ENCODE measurements at places on chromosomes 5 and 9.

GRCh38 chr5:8239646-8240045 lies 370.7 kb downstream of the MTRR start:
- no peak for DNase-seq
- H3K27me3 ChIP-seq: no peaks in the 10 kb centered on the region
- no peaks in the 10 kb centered on the region for H3K36me3 ChIP-seq
- no peak overlapping the region for H3K4me3 ChIP-seq
- H3K4me1 ChIP-seq: no peaks in the 10 kb centered on the region

DNA sequence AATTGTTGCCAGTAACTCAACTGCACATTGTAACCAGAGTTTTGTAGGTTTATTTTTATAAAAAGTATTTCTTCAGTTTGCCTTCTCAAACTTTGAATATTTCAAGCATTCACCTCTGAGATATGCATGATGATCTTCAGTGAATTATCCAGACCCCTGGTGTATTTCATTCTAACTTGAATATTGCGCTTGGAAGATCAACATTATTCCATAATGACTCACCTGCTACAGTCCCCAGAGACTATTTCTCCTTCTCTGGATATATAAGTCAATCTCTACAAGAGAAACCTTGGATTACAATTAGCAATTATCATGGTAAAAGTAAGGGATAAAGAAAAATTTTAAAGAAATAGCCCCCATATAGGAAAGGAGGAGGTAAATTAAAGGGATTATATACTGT lies 1041.0 kb downstream of the TLE1 start:
- H3K27me3 ChIP-seq: no peaks in the 10 kb centered on the region
- no peak for DNase-seq
- no peaks in the 10 kb centered on the region for H3K36me3 ChIP-seq
- H3K4me1 ChIP-seq: peaks cover 11% of the 10 kb centered on the region
- H3K27ac ChIP-seq: no peak overlapping the region

DNA sequence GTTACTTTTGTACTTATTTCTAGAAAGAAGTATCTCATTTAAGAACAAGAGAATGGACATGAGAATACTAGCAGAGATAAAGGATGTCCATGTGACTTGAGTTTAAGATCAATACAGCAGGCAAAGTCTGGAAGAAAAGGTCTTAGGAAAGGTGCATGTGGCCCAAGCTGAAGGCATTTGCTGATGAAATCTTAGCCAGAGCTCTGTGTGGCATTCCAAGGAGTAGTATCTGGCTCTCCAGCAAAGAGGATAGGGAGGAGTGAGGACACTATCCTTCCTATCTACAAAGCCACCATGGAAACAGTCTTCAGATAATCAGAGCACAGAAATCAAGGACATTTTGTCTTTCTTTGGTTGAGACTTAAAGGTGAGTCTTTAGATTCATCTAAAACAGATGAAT lies 244.1 kb upstream of the RGMB start:
- H3K36me3 ChIP-seq: no peaks in the 10 kb centered on the region
- no peak overlapping the region for H3K4me3 ChIP-seq

DNA sequence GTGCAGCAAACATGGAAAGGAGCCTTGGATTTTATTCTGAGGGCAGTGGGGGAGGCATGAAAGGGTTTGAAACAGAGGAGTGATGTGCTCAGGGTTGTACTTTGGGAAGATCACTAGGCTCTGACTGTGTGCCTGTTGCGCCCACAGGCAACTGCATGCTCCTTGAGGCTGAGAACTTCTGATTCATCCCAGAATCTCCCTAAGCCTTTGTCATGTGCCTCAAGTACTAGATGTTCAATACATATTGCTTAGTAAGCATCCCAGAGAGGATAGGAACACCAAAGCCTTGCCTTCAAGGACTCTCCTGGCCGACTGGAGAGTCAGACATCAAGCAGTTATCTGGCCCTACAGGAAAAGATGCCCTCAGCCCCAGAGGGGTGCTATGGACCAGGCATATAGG lies 54.1 kb downstream of the ARHGEF37 start:
- H3K4me3 ChIP-seq: no peak overlapping the region
- H3K36me3 ChIP-seq: no peaks in the 10 kb centered on the region
- no peaks in the 10 kb centered on the region for H3K27me3 ChIP-seq
- H3K4me1 ChIP-seq: no peaks in the 10 kb centered on the region

- no peaks in the 10 kb centered on the region for H3K36me3 ChIP-seq
- no peak for DNase-seq
- H3K27me3 ChIP-seq: no peaks in the 10 kb centered on the region
- H3K4me3 ChIP-seq: no peak overlapping the region
- no peaks in the 10 kb centered on the region for H3K4me1 ChIP-seq
Observed at GRCh38 chr5:106267256-106267655, 1403.5 kb downstream of the EFNA5 start.

DNA sequence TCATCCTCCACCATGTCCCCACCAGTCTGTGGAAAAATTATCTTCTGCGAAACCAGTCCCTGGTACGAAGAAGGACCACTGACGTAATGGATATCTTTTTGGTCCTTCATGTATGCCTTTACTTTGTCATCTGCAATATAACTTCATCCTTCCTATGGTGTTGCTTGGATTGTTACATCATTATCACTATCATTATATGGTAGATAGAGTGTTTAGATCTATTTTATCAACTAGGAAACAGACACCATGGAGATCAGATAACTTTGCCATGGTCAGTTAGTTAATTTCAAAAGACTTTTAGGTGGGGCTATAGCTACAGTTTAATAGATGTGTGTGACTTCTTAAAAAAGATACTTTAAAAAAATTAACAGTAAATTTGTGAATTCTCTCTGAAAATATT lies 23.8 kb upstream of the CAMLG start:
- H3K4me1 ChIP-seq: no peaks in the 10 kb centered on the region
- no peak overlapping the region for H3K4me3 ChIP-seq
- no peak for DNase-seq
- no peaks in the 10 kb centered on the region for H3K27me3 ChIP-seq
- H3K36me3 ChIP-seq: peaks cover 5% of the 10 kb centered on the region

DNA sequence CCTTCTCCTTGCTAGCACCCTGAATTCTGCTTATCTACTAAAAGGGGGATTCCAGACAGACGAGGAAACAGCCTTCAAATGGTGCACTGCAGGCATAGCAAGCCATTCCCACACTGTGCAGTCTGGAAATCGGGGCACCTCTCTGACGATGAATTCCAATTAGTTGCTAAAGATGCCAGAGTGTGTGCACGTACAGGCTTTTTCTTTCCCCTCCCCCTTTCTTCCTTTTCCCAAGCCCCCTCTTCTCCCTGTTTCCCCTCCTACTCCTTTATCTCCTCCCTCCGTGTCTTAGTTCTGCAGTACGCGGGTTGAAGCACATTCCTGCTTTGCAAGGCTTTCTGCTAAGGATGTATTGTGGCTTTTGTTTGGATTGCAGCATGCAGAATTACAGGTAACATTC lies at the start of gene GPR21:
TSS of gene GPR21 (plus strand) at position 316 of the 400 bp plus-strand sequence. CDS start 900 bp downstream, outside the sequence.
- peaks cover 1% of the 10 kb centered on the region for H3K4me1 ChIP-seq
- peak within 1 kb of the TSS; percentile 51 for H3K27ac ChIP-seq
- peaks cover 4% of the 10 kb centered on the region for H3K36me3 ChIP-seq
- no peaks in the 10 kb centered on the region for H3K27me3 ChIP-seq

GRCh38 chr9:82606492-82607382 lies 456.2 kb downstream of the RASEF start:
- no peak overlapping the region for H3K27ac ChIP-seq
- DNase-seq: no peak
- no peak overlapping the region for H3K4me3 ChIP-seq
- no peaks in the 10 kb centered on the region for H3K36me3 ChIP-seq
- no peaks in the 10 kb centered on the region for H3K27me3 ChIP-seq

GRCh38 chr9:76394195-76394959 lies at the start of gene RFK:
RFK (minus strand) TSS chr9:76394426; CDS start chr9:76394171, 255 bp downstream.
- peak within 1 kb of the TSS; percentile 68 for H3K4me3 ChIP-seq
- DNase-seq: peak; percentile 97

DNA sequence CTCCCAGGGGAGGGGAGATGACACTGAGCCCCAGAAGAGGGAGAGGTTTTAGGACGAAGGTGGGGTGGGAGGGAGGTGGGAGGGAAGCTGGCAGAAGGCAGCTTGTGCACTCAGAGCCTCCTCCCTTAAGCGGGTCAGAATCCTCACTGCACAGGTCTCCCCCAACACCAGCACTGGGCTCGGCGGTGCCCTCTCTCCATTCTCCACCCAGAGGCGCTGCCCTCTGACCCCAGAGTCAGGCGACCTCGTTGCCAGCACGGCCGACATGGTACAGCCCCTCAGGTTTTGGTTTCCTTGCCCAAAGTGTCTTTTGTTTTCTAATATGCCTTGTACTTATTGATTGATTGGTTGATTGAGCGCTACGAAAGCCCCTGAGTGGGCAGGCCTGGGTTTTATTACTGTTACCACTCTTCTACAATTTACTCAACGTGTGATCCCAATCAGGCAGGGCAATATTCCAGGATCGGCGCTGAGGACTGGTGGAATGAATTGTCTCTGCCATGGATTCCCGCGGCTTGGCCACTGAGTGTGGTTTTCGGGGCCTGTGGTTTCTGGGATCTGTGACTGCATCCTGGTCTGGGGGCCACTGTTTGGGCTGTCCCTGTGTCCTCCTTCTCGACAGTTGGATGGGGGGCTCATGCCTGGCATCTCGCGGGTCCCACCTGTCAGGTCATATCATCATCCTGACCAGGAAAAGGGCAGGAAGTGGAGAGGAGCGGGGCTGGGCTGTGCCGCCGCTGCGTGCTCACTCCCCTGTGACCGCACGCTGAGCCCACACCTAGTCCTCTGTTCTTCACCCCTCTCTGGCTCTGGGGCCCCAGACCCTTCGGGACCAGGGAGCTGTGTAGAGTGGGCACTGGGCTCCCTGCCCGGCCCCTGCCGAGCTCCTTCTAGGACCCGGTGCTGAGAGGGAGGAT lies 9.6 kb upstream of the FCN2 start:
- no peak overlapping the region for H3K27ac ChIP-seq
- H3K4me1 ChIP-seq: no peaks in the 10 kb centered on the region
- no peak for DNase-seq
- no peaks in the 10 kb centered on the region for H3K36me3 ChIP-seq
- no peak overlapping the region for H3K4me3 ChIP-seq

DNA sequence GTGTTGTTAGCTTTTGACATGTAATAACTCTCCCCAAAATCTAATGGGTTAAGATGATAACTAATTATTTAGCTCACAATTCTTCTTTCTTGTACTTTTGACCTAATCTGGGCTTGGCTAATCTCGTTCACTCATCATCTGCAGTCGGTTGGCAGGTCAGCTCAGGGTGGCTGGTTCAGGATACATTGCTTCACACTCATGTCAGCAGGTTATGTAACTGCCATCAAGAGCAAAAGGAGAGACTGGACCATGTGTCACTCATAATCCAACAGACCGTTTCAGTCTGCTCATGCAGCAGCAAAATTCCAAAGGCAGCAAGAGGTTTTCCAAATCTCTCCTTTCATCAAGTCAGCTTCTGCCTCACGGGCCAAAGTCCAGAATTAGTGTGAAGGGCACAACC lies 998.4 kb upstream of the CTNND2 start:
- H3K27ac ChIP-seq: no peak overlapping the region
- DNase-seq: no peak
- no peaks in the 10 kb centered on the region for H3K36me3 ChIP-seq
- no peak overlapping the region for H3K4me3 ChIP-seq

DNA sequence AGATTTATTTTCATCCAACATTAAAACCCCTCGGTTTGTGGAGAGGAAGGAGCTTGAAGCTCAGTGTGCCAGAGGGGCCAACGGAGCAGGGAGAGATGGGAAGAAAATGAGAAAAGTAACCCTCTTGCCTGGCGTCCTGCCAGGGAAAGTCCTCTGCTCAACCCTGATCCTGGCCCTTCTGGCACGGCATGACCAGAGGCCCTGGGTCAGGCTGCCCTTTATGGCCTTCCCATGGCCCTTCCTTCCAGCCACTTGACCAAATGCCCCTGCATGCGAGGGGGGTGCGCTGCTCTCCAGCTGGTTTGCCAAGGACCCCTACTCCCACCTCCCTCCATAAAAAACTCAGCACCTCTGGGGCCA lies 43.8 kb downstream of the SPRY4 start:
- no peaks in the 10 kb centered on the region for H3K27me3 ChIP-seq
- peak overlapping the region; percentile 64 for H3K27ac ChIP-seq
- H3K4me3 ChIP-seq: no peak overlapping the region
- H3K36me3 ChIP-seq: no peaks in the 10 kb centered on the region

- DNase-seq: no peak
- H3K4me3 ChIP-seq: no peak overlapping the region
- H3K27me3 ChIP-seq: no peaks in the 10 kb centered on the region
- H3K36me3 ChIP-seq: no peaks in the 10 kb centered on the region
Observed at GRCh38 chr9:125131778-125132177, 11.6 kb downstream of the SCAI start.

DNA sequence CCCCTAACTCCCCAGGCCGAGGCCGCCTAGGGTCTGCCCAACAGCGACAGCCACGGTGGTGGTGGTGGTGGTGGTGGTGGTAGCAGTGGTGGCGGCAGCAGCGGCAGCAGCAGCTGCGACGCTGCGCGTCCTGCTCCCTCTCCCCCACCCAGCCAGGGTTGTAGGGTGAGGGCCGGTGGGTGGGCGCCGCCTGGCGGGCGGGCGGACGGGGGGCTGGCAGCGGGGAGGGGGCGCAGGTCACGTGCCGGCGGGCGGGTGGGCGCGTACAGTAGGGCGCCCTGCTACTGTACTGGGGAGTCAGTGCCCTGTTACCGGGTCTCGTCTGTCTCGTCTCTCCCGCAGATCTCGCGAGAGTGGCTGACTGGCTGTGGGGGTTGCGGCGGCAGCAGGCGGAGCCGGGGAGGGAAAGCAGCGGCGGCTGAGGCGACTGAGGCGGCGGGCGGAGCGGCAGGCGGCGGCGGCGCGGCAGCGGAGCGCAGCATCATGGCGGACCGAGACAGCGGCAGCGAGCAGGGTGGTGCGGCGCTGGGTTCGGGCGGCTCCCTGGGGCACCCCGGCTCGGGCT lies at the start of gene PURA:
TSS of gene PURA (plus strand) at position 411 of the 565 bp plus-strand sequence. CDS start at position 484, 73 bp downstream.
- no peaks in the 10 kb centered on the region for H3K4me1 ChIP-seq
- H3K36me3 ChIP-seq: no peaks in the 10 kb centered on the region
- H3K4me3 ChIP-seq: peak within 1 kb of the TSS; percentile 77
- no peaks in the 10 kb centered on the region for H3K27me3 ChIP-seq
- peak; percentile 99 for DNase-seq

DNA sequence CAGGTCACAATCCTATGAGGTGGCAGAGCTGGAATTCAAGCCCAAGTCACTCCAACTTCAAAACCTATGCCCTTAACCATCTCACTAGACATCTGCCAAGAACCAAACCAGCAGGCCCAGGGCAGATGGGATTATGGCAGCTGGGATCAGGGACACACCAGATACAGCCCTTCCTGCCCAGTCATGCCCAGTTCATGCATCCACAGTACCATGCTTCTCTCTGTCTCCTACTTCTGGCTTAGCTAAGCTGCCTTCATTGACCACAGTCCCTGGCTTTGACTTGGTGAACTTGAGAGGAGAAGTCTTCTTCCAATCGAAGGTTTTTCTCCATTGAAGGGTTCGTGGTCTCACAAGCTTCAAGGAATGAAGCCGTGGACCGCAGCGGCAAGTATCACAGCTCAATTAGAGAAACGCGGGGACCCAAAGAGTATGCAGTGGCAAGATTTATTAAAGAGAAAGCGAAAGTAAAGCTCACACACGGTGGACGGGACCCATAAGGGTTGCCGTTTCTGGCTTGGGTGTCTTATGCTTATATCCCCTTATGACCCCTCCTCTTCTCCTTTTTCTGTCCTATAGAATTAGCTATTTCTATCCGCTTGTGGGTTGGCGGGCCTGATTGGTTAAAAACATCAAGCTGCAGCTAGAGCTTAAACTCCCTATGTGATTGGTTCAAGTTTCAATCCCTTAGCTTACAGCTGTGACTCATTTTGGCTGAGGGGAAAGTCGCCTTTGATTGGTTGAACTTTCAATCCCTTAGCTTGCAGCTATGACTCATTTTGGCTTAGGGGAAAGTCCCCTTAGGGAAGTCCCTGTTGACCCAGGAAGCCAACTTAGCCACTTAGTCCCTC lies 101.2 kb downstream of the TRIM36 start:
- H3K36me3 ChIP-seq: no peaks in the 10 kb centered on the region
- no peak for DNase-seq
- H3K27ac ChIP-seq: no peak overlapping the region
- peaks cover 2% of the 10 kb centered on the region for H3K27me3 ChIP-seq

All from aorta (tissue), 5 donors.